ENCODE measurements at places on chromosomes 11 and 22.
A peak's percentile ranks its signal among the peaks of the same experiment; 100 is the strongest.

DNA sequence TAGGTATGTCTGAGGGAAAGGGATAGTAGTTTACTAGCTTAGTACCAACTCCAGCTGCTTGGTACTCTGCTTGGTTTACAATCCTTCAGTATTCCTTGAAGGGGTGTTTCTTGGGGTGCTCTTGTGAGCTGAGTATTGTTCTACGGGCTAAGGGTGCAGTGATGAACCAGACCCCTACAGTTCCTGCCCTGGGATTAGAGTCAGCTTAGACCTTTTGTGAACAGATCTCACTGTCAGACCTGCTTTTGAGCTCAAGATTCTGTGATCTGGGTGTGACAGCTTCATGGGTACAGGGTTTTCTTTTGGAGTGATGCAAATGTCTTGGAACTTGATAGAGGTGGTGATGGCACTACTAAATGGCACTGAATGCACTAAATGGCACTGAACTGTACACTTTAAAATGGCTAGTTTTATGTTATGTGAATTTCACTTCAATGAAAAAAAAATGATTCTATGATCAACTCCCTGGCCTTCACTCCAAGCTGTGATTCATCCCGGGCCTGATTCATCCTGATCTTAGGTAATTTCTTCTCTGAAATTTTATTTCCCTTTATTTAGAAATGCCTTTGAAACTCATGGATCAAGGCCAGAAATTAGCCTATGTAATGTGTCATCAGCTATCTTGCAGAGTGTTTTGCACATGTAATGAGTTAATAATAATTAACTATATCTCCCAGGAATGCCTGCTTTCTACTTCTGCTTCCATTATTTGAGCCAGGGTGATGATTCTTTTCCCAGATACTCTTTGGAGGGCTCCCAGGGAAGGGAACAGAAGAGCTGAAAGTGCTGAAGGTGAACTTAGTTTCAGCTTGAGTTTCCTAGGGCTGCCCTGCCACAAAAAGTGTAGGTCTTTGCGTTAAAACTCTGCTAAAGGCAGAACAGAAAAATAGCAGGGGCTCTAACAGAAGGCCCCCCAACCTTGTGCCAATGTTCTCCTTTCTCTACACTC lies 87.9 kb downstream of the NCAM1 start:
- no peak for DNase-seq

DNA sequence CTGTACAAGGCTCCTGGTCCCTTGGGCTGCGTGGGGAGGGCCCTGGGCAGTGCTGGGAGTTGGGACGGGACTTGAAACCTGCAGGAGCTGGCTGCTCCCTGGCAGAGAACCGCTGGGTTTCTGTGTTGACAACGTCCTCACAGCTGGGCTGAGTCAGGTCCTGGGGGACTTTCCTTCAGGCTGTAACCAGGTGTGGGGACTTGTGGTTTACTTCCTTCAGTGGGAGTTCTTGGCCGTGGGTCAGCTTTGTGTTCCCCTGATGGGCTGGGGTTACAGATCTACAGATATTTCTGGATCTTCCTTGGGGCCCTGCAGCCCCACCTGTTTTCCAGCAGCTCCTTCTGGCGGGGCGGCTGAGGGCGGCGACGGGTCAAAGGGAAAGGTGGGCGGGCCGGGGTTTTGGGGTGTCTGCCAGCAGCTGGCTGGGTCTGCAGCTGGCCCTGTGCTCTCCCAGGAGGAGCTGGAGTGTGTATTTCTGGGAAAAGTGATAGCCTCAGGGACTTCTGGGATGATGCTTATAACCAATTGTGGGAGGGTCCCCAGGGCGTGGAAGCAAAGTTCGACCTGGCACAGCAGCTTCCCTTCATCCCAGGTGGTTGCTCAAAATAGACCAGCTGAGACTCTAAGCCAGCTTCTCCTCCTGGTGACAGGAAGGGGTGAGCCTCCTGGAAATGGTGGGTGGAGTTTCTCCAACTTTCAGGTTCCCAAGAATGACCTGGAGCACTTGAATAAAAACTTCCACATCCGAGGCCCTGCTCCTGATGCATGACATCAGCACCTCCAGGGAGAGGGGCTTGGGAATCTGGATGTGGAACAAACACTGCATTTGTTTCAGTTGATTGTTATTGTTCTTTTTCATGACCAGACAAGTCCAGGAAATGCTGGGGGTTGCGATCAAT lies 19.1 kb downstream of the ST14 start:
- DNase-seq, result peak; percentile 87

GRCh38 chr22:38733329-38733723 lies 22.5 kb downstream of the SUN2 start:
- DNase-seq, result peak; percentile 56

DNA sequence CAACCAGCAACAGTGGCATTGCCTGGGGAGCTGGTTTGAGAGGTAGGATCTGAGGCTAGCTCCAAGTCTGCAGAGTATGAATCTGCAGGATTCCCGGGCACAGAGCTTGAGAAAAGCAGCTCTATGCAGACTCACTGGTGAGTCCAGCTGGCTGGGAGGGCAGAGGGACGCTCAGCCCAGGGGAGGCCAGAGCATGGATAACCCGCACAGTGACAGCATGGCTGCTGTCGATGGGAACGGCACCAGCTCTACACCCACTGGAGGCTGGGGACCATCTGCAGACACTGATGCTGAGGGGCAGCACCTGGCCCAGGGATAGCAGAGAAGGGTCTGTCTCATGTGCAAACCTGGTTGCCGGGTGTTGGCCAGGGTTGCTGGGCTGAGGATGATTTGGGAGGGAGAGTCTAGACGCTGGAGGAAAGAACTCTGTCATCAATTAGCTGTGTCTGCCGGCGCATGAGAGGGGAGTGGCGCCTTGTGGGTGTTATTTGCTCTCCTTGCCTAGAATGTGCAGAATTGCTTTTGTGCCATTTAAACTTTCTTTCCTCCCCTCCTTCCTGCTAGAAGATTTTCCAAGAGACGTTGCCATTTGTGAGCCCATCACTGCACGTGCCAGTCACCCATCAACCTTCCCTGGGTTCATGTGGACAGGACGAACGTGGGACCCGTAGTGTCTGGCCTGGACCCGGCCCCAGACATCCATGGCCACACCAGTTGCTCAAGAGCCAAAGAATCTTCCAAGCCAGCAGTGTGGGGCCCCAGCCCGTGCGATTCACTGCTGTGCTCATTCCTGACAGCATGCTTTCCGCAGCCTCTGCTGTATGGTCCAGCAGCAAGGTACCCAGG lies 19.1 kb upstream of the LINC01488 start:
- DNase-seq, result no peak

DNA sequence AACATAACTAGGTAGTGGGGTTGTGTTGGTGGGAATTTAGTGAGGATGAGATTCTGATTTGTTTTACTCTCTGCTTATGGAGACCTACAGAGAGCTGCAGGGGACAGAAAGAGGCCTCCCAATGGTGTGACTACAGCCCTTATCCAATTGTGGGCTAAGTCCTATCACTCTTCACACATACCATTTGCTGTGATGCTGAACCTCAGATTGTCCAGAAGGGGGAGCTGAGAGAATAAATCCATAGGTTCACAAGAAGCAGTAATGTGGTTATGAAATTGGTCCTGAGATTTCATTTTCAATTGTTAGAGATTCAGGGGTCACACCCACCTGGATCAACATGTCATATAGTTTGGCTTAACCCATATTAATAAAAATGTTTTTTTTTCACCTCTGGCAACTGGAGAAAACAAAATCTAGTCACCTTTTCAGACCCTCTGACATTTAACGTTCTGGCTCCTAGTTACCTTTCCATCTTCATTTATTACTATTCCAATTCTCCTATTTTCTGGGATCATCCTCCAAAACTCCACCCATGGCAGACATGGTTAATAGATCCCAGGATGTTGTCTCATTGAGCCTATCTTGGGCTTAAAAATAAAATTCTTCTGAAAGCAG lies 53.3 kb upstream of the PTPN5 start:
- peak; percentile 52 for DNase-seq

DNA sequence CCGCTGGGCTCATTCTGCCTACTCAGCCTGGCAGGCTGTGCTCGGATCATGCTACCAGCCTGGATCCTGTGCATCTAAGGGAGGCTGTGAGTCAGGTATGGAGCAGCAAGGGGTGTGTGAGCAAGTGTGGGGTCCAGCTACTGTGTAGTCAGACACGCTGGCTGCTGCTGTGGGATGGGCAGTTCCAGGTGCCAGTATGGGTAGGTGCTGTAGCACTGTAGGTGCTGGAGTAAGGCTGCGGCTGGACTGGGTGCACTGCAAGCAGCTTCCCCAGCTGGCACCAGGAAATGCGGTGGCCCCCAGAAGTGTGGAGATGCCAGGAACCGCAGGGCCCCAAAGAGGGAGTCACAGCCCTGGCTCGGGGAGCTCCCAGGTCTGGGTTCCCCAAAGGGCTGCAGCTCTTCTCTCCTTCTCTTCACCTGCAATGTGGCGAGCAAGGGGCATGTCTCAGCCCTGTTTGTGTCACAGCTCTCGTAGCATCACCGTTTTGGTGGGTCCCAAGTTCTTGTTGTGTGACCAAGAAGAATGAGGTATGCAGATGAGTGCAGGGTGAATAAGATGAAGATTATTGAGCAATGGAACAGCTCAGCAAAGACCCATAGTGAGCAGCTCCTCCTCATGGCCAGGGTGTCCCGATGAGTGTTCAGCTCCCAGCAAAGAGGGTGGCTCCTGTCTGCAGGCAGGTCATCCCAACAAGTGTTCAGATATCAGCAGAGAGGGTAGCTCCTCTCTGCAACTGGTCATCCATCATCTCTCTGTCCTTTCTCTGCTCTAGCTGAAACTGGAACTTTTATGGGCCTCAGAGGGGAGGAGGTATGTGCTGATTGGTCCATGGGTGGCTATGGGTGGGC lies 462.9 kb downstream of the TBC1D22A start:
- DNase-seq, result no peak

- no peak for DNase-seq
Observed at GRCh38 chr11:115674176-115674936, 170.1 kb upstream of the CADM1 start.

- no peak for DNase-seq
Observed at GRCh38 chr22:28604966-28605761, 74.5 kb downstream of the TTC28 start.

GRCh38 chr11:2146051-2146450 lies 6.9 kb upstream of the IGF2 start:
- DNase-seq, result no peak

DNA sequence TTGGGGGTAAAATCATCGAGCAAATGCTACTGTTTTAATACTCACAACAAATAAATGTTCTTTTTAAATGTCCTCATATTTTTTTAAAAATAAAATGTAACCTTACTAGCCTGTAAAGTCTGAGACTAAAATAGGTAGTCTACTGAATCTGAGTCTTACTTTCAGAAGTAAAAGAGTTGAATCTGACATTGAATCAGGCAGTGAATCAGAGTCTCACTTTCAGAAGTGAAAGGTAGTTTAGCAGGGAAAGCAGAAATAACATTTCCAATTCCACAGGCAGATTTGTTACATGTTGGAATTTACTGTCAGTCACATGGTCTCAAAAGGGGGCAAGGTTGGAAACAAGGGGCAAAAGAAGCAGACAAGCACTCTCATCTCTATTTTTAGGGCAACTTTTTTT lies 143.0 kb downstream of the ELP4 start:
- DNase-seq, result no peak

DNA sequence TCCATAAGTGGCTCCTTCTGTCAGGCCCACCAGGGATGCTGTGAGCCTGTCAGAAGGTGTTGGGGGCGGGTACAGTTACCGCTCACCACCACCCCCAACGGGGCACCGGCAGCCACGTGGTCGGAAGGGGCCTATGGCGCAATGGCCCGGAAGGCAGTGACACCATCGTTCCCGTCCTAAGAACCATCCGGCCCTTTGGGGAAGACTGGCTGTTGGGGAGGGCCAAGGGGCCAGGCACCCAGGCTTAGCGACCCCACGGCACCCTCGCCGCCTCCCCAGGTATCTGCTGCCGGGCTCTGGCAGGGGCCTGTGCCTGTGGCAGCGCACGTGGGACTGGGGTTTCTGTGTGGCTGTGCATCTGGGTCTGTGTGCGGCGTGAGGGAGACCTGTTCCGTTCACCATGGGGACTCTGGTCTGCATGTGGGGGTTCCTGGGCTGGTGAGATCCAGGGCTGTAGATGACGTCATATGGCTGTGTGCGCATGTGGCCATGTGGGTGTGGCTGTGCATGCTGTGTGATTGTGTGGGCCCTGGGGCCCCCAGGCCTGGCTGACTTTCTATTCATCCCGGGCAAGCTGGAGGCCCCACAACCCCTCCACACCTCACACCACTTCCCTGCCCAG lies 717 bp downstream of the OSM start:
- DNase-seq, result peak; percentile 90

DNA sequence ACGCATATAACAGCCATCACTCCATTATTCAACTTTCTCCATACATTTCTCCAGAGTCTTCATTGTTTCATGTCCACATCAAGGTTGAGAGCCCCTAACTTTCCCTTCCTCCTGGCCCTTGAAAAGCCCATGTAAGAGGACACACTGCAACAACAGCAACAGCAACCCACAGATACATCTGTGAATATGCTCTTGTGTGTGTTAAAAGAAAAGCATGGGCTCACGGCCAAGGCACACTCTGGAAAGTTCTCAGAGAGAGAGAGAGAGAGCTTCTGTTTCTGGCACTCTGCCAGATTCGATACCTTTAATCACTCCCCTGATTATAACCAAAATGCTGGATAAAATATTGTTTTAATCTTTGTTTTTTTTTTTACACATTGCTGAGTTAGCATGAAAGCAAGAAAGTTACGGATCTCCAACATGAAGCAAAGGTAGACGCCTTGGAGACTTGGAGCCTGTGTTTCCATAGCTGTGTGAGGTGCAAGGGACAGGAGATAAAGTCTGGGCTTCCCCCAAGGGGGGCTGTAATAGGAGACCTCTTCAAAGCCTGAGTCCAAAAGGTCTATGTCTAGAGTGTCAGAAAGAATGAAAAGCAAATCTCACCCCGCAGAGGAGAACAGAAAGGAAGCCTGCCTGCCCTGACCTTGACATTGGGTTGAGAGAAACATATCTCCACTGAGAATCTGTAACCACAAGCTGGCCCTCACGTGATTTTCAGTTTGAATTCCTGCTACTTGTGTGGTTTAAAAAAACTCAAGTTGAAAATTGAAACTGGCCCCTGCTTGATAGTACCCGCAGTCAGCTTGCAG lies 33.7 kb upstream of the MPPED1 start:
- no peak for DNase-seq
